Sigmoid colon (tissue), 7 donors: ENCODE measurements at places on chromosomes 11 and 22. TPM values are rescaled to one million over a fixed set of nuclear protein-coding genes. Genes with fewer than 3 reads are reported as not detected.
A peak's percentile ranks its signal among the peaks of the same experiment; 100 is the strongest.

Gene TXN2
- 65.7 TPM for total RNA-seq

Gene MMP27
- not detected for total RNA-seq

Gene C22orf42
- total RNA-seq, result not detected

Gene APOA5
- not detected for total RNA-seq

Gene RIC3
- 15.7 TPM for total RNA-seq

DNA sequence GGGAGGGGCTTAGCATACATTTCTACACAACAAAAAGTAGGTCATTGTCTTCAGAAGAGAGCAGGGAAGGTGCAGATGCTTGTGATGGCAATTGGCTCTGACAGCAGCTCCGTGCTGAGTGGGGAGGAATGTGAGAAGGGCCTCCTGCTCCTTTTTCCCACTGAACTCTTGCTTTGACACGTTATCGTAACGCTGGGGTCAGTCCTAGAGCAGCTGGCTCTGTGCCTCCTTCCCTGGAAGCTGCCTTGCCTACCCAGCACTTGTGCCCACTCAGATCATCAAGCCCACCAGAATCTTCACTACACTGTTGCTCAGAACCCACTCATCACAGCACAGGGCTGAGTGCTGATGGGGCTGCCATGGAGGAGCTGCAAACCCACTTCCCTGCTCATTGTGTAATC, 14.9 kb upstream of the NAV2 start:
- no peak for DNase-seq
- H3K36me3 ChIP-seq, result no peaks in the 10 kb centered on the region
- H3K4me1 ChIP-seq, result peaks cover 65% of the 10 kb centered on the region
- H3K4me3 ChIP-seq, result no peak overlapping the region
- H3K27me3 ChIP-seq, result no peaks in the 10 kb centered on the region
- H3K27ac ChIP-seq, result peak overlapping the region; percentile 66

- no peaks in the 10 kb centered on the region for H3K4me1 ChIP-seq
- H3K36me3 ChIP-seq, result no peaks in the 10 kb centered on the region
- no peak overlapping the region for H3K27ac ChIP-seq
- H3K27me3 ChIP-seq, result no peaks in the 10 kb centered on the region
- no peak overlapping the region for H3K4me3 ChIP-seq
Observed at GRCh38 chr11:47020793-47021526, 84.4 kb downstream of the CSTPP1 start.

- no peak for DNase-seq
- H3K4me3 ChIP-seq, result no peak overlapping the region
- no peaks in the 10 kb centered on the region for H3K36me3 ChIP-seq
- H3K27me3 ChIP-seq, result no peaks in the 10 kb centered on the region
- no peak overlapping the region for H3K27ac ChIP-seq
Observed at GRCh38 chr11:17574141-17575091, 27.4 kb downstream of the OTOG start.

- no peaks in the 10 kb centered on the region for H3K4me1 ChIP-seq
- H3K27ac ChIP-seq, result no peak overlapping the region
- H3K4me3 ChIP-seq, result no peak overlapping the region
- no peaks in the 10 kb centered on the region for H3K36me3 ChIP-seq
- no peaks in the 10 kb centered on the region for H3K27me3 ChIP-seq
- DNase-seq, result no peak
Observed at GRCh38 chr11:19199048-19199447, 2.7 kb downstream of the CSRP3 start.

- H3K4me1 ChIP-seq, result no peaks in the 10 kb centered on the region
- no peaks in the 10 kb centered on the region for H3K36me3 ChIP-seq
- H3K27me3 ChIP-seq, result peaks cover 23% of the 10 kb centered on the region
- H3K27ac ChIP-seq, result no peak overlapping the region
- H3K4me3 ChIP-seq, result no peak overlapping the region
Observed at GRCh38 chr11:3195251-3196160, 23.1 kb downstream of the MRGPRG start.

GRCh38 chr11:130403271-130403804, 25.1 kb downstream of the ADAMTS8 start:
- DNase-seq, result peak; percentile 91
- H3K4me3 ChIP-seq, result no peak overlapping the region
- peaks cover 66% of the 10 kb centered on the region for H3K4me1 ChIP-seq
- H3K27ac ChIP-seq, result peak overlapping the region; percentile 81

DNA sequence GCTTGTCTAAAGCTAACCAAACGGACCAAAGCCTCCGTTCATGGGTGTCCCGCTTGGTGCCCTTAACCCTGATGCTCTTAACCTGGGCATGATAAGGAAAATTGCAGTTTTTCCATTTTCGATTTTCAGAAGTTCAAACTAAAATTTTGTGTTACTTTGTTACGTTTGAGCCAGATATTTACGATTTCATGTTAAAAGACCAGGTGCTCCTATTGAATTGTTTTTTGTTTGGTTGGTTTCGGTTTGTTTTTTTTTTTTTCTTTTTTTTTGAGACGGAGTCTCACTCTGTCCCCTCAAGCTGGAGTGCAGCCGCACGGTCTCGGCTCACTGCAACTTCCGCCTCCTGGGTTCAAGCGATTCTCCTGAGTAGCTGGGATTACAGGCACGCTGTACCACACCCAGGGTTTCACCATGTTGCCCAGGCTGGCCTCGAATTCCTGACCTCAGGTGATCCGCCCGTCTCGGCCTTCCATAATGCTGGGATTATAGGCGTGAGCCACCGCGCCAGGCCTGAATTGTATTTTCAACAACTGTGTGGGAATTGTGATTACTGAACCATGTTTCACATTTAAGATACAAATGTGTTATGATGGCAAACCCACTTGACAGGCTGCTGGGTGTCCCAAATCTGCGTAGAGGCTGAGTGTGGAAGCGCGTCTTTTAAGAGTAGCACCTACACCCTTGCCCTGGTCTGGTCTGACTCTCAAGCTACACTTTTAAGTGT, 864 bp upstream of the USP28 start:
- no peak for DNase-seq
- H3K4me3 ChIP-seq, result peak overlapping the region; percentile 74
- H3K27me3 ChIP-seq, result no peaks in the 10 kb centered on the region
- no peaks in the 10 kb centered on the region for H3K36me3 ChIP-seq
- peak overlapping the region; percentile 93 for H3K27ac ChIP-seq

DNA sequence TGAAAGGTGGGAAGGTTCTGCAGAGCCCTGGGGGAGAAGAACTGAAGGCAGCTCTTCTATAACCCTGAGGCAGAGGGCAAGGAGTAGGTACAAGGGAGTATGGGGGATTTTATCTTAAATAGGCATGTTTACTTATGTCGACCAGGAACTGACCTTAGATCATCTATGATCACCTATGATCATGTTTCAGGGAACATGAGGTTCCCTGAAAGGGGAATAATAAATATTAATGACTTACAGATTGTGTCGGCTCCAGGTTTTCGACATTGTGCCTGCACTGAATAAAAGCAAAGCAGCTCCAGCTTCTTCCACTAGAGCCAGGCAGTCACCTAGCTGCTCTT, 9.9 kb downstream of the GSTP1 start:
- DNase-seq, result no peak
- H3K27ac ChIP-seq, result no peak overlapping the region
- no peaks in the 10 kb centered on the region for H3K4me1 ChIP-seq
- H3K4me3 ChIP-seq, result no peak overlapping the region

DNA sequence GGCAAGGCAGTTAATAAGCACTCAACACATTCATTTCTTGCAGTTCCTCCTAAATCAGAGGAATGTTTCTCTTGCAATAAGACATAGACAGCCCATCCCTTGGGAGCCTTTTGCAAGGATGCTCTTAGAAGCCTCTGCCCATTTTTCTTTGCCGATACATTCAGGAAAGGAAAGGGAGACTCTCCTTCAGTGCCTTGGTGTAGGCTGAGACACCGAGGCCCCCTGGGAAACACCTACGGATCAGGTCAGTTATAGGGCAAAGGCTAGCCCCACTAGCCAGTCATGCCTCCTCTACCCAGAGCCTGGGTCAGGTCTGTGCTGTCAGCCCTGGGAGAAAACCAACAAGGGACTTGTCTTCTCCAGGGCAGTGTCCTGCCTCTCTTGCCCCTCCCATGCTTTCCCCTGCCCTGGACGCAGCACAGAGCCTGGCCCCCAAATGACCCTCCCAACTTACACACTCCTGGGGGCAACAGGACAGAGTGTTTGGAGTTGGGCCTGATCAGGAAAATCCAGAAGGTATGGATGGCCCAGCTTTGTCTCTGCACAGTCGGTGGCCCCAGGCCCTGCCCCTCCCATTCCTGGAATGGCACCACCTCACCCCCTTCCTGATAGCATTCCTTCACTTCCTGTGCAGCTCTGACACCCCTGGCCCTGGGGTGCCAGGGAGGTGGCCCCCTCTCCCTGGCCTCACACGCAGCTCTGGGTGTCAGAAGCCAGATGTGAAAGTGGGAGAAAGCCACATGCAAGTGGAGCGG, 18.3 kb downstream of the ANKK1 start:
- no peaks in the 10 kb centered on the region for H3K4me1 ChIP-seq
- no peak overlapping the region for H3K4me3 ChIP-seq
- peak; percentile 36 for DNase-seq
- H3K36me3 ChIP-seq, result no peaks in the 10 kb centered on the region
- no peaks in the 10 kb centered on the region for H3K27me3 ChIP-seq
- no peak overlapping the region for H3K27ac ChIP-seq
